DMS79 (cell line): ENCODE measurements at places on chromosomes 11 and 22.

GRCh38 chr11:4682623-4683419 lies 14.8 kb downstream of the OR51E2 start:
- DNase-seq, result no peak

GRCh38 chr11:66293777-66294625 lies 2.3 kb downstream of the TMEM151A start:
- DNase-seq, result no peak

DNA sequence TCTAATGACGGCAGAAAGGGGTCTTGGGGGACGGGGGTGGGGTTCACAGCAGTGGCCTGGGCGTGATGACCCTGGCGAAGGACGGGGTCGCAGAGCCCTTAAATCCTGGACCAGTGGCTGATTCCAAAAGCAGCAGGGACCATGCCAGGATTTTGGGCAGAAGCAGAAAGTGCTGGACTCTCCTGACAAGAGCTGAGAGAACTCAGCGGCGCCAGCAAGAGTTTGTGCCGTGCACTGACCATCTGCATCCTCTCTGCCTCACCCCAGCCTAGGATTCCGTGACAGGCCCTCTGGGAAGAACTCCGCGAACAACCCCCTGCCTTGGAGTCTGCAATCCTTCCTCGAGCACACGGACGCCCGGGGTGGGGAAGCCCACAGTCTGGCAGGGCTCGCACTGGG lies 644 bp upstream of the NDUFV1 start:
- no peak for DNase-seq

DNA sequence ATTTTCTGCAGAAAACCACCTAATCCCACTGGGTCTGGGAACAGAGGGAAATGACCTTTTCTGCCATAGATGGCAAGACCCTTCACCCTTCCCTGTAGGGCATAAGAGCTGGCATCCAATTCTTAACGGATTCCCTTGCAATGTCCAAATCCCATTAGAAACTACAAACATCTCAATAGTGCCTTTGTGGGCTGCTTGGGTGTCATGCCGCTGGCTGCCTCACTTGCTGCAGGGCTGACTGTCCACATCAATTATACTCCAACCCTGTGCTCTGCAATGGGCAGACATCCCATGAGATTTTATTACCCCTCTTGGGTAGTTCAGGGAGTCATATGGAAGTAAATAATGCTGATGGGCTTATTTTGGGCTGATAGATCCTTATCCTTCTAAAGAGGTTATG lies 7.3 kb downstream of the GRAP2 start:
- DNase-seq, result no peak

- peak; percentile 47 for DNase-seq
These were observed 833 bp downstream of the NHERF4 start for GRCh38 chr11:119185981-119186634.
